HL-60 (cell line): ENCODE measurements at places on chromosomes 4 and X.

DNA sequence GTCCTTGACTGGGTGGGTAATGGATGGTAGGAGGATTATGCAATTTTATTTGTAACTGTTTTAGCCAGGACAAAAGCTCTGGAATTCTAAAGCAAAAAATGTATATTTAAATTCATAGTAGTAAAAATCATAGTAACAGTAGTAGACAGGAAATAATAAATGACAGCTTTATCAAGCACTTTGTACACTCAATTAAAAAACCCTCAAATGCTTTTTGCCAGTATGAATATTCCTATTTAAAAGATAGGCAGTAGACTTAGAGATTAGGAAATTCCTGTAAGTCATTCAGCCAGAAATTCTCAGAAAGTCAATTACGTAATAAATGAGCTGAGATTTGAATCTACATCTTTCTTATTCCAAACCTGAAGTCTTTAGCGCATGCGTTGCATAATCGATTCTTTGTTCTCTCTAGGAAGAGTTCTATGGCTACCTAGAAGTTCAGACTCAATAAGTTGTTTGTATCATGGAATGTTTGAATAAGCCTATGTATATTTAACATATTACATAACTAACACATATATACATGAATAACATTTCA, 2.5 kb downstream of the AADAT start:
- DNase-seq = no peak

- peak; percentile 26 for DNase-seq
These were observed 19.4 kb downstream of the AWAT2 start for GRCh38 chrX:70030301-70030767.

DNA sequence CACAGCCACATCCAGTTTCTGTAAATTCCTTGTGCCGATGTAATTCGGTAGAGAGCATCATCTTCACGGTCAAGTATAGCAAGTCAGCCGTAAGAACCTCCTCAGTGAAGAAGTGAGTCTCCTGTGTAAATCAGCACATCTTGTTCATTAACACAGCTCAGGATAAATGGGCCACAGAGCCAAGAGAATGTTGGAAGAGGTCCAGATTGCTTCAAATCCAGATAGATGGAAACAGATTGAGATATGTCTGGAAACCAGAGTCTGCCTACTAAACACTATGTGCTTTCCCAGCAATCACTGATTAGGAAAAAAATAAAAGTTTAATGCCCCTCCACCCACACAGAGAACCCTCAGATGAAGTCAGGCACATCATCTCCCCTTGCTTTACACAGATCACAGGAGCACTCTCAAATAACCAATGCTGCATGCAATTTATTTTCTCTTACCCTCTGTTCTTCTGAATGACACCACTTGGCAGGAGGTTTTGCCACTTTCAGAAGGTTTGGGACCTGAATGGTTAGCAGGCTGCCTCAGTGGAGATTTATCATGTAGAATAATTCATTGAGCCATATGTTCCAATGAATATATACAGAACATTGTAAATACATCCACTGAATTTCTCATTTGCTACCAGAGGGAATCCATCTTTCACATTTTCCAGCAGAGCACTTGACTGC, 357.7 kb downstream of the C4orf33 start:
- DNase-seq = no peak

DNA sequence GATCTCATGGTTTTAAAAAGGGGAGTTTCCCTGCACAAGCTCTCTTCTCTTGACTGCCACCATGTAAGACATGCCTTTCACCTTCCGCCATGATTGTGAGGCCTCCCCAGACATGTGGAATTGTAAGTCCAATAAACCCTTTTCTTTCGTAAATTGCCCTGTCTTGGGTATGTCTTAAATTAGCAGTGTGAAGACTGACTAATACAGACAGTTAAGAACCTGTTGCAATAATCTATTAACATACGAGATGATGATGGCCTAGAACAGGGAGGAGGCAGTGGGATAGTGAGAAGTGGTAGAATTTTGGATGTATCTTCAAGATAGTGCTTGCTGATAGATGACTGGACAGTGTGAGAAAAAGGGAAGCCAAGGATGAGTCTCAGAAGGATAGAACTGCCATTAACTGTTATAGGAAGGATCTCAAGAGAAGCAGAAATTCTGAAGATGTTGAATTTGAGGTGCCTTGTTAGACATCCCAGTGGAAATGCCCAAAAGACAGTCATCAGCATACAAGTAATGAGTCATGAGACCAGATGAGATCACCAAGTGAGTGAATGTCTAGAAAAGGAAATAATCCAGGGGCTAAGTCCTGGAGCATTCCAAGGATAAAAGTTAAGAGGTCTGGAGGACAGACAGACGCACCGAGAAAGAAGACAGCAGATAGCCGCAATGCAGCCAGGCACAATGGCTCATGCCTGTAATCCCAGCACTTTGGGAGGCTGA, 38.8 kb upstream of the UGDH start:
- DNase-seq = no peak

DNA sequence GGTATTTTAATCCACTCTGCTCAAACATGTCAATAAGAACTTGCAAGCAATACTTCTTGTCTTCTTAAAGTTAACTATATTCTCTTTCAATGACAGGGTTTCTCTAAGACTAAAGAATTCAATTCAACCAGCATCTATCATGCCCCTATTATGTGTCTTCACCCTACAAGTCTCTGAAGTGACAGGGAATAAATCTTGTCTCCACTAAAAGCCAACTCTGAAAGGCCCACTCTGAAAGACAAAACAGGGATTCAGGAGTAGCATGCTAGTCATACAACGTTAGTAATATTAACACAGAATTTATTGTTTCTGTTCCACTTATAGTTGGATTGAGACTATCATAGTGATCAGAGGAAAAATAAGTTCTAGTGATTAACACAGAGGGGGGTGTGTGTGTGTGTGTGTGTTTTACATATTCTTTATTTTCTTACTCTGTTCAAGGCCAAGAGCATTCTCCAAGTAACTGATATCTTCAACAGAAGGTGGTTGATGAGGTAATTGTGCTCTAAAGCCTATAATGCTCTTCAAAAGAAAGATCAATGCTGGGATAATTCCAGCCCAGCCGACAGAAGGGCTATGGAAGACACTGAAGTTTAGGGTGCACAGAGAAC, 122.4 kb upstream of the DCLK2 start:
- no peak for DNase-seq

DNA sequence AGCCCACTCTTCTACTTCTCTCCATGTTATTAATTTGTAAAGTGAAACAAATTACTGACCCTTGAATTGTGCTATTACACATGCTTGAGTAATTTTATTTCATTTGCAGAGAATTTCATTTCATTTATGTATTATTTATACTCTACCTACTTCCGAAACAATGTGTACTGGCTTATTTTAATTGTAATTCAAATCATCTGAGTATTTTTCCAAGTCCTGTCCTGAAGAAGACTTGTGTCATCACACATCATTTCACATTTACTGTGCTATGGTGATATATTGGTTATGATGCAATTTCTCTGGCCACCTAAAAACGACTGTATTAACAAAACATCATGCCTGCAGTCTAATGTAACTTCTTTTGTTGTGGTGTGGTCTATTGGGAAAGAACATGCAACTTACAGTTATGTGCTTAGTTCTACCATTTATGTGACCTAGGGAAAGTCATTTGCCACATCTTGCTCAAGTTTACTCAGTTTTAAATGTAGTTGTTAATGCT, 384.5 kb downstream of the RPA4 start:
- DNase-seq = no peak

DNA sequence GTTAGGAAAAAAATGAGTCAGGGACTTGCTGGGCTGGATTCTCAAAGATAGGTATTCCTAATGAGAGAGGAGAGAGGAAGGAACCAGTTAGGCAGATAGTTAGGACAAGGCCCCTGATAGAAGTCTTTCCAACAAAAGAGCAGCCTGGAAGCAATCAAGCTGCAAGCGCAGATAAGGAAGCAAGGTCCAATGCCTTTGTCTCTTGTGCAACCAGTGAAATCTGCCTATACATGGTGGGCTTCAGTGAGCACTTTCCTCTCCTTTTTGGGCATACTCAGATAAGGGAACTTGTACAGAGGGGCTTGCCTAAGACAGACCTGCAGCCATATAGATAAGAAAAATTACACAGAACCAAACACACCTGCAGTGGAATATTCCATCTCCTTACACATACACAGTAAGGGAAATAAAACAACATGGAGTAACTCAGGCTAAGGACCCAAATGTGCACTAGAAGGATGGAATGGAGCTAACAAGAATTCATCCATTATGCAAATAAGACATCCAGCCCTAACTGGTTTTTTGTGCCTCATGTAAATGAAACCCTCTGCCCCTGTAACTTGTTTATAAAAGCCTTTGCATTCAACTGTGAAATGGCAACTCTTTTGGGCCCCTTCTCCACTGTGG, 68.8 kb downstream of the PCDH18 start:
- no peak for DNase-seq

DNA sequence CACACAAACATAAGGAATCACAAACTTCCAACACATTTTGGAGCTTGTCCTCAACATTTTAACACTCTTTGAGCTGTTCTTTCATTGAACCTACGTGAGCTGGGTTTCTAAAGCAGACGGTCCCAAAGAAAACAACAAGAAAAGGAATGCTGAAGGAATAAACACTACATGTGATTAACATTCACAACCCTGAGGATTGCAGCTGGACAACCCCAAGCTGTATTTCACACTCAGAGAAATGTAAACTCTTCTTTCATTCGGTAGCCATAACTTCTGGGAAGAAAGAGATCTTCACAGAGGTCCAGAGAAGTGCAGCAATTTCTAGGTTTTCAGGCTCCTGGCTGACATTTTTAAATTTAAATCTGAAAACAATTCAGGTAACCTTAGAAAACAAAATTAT, 130.2 kb downstream of the CFAP299 start:
- DNase-seq = no peak

DNA sequence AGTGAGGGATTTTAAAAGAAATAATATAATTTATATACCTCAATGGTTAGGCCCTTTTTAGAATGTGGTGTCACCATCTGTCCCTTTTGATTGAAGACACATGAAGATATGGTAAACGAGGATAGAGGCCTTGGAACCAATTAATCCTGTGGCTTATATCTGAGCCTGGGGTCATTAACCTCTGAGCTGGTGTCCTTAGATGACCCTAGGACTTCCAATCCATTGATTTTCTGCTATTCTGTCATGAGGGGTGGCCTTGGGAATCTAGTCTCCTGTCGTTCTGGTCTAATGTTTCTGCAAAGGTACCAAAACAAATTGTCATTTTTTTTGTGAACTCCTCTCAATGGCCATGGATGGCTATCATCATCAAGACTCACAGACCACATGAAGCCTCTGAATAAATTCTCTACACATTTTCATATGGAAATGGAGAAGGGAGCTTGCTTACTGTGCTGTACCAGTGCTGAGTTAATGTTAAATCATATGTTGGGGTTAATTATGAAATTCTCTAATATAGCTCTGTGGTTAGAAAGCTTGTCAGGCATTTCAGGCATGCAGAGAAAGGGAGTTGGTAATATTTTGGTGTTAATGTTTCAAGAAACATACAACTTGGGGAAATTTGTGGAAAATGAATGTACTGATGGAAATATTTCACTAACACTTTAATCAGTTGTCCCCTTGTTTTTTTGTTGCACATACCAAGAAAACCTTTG, 204.2 kb upstream of the IL15 start:
- no peak for DNase-seq

DNA sequence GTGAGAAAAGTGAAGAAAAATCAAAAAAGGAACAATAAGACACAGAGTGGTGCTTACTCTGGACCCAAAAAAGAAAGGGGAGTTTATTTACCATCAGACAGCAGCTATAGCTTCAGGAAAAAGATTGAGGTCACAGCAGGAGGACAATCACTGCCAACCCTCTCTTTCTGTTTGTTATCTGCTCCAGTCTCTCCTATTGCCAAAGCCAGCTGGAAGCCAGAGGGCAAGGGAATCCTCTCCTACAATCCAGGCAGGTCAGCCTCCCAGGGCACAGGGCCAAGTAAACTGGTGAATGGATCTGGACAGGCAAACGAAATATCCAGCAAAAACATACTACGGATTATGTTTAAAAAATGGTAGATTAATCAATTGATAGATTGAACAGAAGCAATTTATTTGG, 306.9 kb upstream of the SLIT2 start:
- DNase-seq = no peak

- no peak for DNase-seq
These were observed 37.0 kb downstream of the STK26 start for GRCh38 chrX:132059973-132060540.

DNA sequence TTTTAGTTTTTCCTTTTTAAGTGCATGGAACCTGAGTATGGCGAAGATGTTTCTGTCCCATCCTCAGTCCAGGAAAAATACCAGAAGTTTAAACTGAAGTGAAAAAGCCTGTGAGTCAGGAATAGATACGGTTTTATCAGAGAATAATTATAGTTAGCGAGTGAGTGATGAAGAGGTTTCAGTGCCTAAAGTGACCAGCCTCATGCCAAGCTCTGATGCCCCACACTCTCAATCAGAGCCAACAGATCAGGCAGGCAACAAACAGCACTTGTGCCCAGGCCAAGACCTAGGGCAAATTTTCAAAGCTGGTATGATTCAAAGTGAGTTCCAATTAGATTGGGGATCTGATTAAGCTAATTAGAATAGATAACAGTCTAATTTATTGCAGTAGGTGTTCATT, 212.8 kb upstream of the NRK start:
- DNase-seq = no peak

GRCh38 chr4:8938623-8939022, 67.0 kb upstream of the HMX1 start:
- no peak for DNase-seq

- no peak for DNase-seq
These were observed 37.1 kb upstream of the GPM6B start for GRCh38 chrX:13854003-13854402.

DNA sequence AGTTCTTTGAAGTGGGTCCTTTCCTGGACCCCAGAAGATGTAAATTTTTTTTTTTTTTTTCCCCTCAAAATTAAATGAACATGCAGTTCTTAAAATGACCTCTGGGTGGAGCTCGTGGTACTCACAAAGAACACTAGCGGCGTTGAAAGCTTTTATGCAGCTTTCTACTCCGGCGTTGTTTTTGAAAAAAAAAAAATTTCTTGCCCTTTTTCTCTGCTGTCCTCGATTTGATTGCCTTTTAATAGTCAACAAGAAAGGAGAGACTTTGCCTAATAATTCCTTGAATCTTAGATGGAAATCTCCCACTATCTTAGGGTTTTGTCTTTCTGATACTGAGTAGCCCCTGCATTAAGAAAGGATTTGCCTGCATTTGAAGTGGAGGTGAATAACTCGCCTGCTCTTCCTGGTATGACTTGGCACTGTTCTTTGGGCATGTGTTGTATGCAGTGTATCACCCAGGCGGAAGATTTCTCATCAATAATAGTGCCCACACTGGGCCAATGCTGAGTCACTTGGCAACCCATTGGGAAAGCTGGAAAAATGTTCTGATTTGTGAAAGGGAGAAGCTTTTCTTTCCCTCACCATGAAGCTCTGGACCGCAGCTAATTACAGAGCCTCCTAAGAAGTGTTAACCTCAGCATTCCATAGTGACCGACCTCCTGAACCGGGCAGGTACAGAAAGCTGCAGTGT, 104.0 kb downstream of the PHEX start:
- peak; percentile 1 for DNase-seq

- DNase-seq = no peak
These were observed 111.7 kb downstream of the SYNPO2 start for GRCh38 chr4:119000400-119000799.
